ENCODE measurements at places on chromosomes 12 and 14. TPM values are rescaled to one million over a fixed set of nuclear protein-coding genes. Genes with fewer than 3 reads are reported as not detected.

Gene SDR9C7
- not detected for total RNA-seq

GRCh38 chr12:92471551-92471950 is 231.2 kb upstream of the PLEKHG7 start:
- DNase-seq: no peak

- DNase-seq: no peak
These were observed 18.9 kb downstream of the VSX2 start for GRCh38 chr14:74257941-74258763.

GRCh38 chr12:68628698-68629097 is 18.0 kb downstream of the RAP1B start:
- DNase-seq: no peak

- DNase-seq: no peak
These were observed 956.7 kb upstream of the SEL1L start for GRCh38 chr14:82490397-82490796.

Gene TAS2R9
- not detected for total RNA-seq

- DNase-seq: no peak
These were observed 56.2 kb downstream of the PPHLN1 start for GRCh38 chr12:42382013-42382696.

GRCh38 chr14:63840981-63841380 is 11.8 kb upstream of the SYNE2 start:
- DNase-seq: no peak

- DNase-seq: no peak
These were observed 2.1 kb downstream of the BICD1 start for GRCh38 chr12:32108787-32109186.

GRCh38 chr14:97027256-97027999 is 230.2 kb downstream of the VRK1 start:
- no peak for DNase-seq

DNA sequence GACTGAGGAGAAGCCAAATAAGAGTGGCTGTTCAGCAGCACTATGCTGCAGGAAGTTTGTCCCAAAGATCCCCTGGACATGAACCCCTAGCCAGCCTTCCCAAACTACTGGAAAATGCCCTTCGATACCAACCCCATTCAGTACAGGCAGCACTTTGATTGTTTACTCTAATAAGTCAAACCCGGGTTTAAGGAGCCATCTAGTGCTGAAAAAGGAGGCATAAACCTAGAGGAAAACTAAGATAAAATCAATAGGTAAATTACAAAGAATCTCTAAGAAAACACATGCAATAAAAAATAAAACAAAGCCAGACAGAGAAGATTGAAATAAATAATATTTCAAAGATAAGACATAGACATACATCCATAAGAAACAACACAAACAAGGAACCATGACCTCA is 771.6 kb downstream of the RPS29 start:
- DNase-seq: no peak

GRCh38 chr14:74882103-74882920 is 596 bp downstream of the DLST start:
- no peak for DNase-seq

Gene EPS8
- total RNA-seq: 114 TPM

Gene GCH1
- 0.56 TPM for total RNA-seq

GRCh38 chr12:101945369-101946232 is 68.2 kb downstream of the DRAM1 start:
- DNase-seq: no peak

Gene SIX6
- not detected for total RNA-seq

DNA sequence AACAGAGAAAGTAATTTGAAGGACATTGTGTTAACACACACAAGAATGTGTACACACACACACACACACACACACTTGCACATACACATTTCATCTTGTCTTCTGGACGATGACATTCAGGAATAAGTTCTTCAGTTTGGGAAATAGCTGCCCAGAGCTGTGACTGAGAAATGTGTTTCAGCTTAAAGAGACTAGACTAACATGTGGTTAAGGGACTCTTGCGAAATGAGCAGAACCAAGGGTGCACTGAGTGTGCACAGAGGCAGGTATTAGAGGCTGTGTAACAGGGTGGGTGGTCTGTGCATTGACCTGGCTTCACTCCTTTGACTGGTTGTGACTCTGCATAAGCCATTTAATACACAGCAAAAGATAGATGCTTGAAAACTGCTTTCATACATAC is 29.4 kb upstream of the KCNA5 start:
- DNase-seq: no peak

DNA sequence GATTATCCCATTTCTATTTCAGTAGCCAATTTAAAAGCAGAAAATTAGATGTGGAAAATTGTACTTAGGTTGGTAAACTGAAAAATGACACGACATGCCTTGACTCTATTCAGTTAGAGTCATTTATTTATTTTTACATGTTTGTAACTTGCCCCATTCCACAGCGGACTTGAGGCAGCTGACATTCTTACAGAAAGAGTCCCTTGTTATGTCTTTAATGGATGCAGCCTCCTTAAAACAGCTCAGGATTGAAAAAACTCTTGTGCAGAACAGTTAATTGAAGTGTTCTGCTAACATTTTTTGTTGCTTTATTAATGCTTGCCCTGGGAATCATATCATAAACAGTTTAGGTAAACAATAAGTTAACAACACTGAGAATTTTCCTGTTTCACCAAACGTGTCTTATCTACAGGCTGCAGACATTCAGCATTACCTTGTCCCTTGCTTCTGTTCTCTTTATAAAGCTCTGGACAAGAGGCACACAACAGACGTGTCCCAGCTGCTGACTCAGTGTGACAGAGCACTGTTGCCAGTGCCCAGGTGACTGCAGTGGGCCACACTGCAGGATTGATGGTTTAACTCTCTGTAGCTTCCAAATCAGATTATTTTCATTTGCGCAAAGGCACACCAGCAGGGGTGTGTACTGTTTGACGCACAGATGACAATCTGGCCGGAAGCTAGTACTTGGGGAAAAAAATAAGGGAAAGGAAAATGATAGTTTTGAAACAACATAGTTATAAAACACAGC is 101.6 kb downstream of the PELI2 start:
- DNase-seq: no peak

GRCh38 chr12:49198431-49199155 is 9.7 kb upstream of the TUBA1A start:
- DNase-seq: peak; percentile 18

Gene CNTN1
- 1.8 TPM for total RNA-seq

Gene IL23A
- total RNA-seq: not detected

GRCh38 chr14:100539766-100540140 is 47.5 kb downstream of the BEGAIN start:
- peak; percentile 69 for DNase-seq

- DNase-seq: no peak
These were observed 7.0 kb downstream of the HNRNPA1 start for GRCh38 chr12:54287261-54288157.

- DNase-seq: no peak
These were observed 154.3 kb downstream of the STXBP6 start for GRCh38 chr14:24895622-24896021.

Gene GPR65
- total RNA-seq: not detected

DNA sequence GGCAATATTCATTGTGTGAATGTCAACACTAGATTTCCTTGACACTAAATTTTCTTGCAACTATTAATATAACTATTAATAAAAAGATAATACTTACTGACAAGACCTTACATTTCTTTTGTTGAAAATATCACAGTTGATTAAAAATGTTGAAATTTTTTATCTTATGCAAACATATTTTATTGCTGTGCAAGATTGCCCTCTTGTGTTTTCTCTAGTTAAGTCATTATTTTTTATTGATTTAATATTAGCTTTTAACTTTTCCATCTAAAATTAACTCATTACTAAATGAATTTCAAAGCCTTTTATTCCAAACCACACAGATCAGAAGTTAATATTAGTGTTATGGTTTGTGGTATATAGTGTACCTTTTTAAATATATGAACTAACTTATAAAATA is 11.7 kb upstream of the NAA30 start:
- no peak for DNase-seq

GRCh38 chr12:91852634-91853033 is 293.0 kb downstream of the BTG1 start:
- DNase-seq: no peak

Gene CCDC177
- total RNA-seq: not detected

- no peak for DNase-seq
These were observed 368.7 kb upstream of the PRICKLE1 start for GRCh38 chr12:42958291-42958674.

DNA sequence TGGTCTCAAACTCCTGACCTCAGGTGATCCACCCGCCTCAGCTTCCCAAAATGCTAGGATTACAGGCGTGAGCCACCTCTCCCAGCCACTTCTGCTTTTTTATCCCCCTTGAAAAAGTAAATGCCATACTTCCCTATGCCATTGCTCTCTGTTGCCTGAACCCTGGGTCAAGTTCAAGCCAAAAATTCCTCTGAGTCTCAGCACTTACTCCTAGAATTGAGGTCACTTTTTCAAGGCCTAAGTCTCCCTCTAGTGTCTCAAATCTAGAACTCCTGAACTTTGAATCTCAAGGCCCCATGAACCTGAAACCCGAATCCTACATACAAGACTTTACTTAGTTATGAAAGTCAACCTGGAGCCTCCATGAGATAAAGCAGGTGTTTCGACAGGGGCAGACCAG is 1.4 kb upstream of the APOBEC1 start:
- no peak for DNase-seq

DNA sequence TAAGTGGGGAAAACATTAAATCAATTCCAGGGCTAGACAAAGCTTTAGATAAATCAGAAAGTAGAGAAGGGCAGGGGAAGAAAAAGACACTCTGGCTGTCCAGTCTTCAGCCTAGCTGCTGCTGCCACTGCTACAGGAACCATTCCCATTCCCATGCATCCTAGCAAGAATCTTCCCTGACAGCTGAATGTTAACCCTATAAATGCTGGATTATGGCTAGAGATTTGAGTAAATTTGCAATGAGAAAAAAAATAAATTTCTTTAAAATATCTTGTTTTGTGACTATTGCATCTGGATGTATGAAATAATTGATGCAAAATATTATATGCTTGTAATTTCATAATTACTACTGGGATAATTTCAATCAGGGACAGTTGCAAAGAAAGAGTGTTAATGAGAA is 15.0 kb upstream of the CDKN3 start:
- no peak for DNase-seq

- DNase-seq: no peak
These were observed 152.2 kb upstream of the RGS6 start for GRCh38 chr14:71780075-71780474.

Gene DTX1
- total RNA-seq: not detected

- no peak for DNase-seq
These were observed 7.7 kb upstream of the KRT82 start for GRCh38 chr12:52413782-52414345.

- no peak for DNase-seq
These were observed 455.3 kb upstream of the ATP2B1 start for GRCh38 chr12:90163975-90164374.

DNA sequence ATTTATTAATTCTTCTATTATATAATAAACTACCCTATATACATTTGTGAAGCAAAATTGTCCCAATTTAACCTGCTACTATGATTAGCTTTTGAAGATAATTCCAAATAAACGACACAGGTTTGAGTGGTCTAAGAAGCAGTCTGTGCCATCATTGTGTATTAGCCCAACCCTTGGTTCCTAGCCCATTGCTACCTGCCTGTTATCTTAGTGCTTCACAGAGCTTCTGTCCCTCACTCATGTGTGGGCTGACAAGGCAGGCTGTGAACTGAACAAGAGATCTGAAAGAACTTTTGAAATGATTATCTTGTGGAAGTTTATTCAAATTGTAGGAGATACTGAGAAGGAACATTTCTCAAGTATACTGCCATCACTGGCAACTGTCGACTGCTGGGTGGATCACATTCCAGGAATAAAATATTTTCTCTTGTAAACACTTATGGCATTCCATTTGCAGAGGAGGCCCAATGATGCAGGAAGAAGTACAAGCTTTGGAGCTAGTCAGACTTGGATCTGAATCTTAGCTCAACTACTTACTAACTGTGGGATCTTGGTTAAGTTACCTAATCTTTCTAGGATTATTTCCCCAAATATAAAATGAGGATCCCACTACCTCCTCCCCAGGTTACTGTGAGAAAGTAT is 7.8 kb upstream of the MTERF2 start:
- no peak for DNase-seq

Gene TROAP
- total RNA-seq: 4.0 TPM

DNA sequence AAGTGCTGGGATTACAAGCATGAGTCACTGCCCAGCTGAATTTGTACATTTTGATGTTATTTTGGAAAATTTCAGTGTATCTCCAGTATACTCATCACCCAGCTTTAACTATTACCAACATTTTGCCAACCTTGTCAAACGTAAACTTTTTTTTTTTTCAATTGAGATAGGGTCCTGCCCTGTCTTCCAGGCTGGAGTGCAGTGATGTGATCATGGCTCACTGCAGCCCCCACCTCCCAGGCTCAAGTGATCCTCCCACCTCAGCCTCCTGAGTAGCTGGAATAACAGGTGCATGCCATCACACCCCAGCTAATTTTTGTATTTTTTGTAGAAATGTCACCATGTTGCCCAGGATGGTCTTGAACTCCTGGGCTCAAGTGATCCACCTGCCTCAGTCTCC is 29.2 kb downstream of the MDM2 start:
- no peak for DNase-seq

Gene C12orf54
- not detected for total RNA-seq

Gene GUCY2C
- not detected for total RNA-seq

DNA sequence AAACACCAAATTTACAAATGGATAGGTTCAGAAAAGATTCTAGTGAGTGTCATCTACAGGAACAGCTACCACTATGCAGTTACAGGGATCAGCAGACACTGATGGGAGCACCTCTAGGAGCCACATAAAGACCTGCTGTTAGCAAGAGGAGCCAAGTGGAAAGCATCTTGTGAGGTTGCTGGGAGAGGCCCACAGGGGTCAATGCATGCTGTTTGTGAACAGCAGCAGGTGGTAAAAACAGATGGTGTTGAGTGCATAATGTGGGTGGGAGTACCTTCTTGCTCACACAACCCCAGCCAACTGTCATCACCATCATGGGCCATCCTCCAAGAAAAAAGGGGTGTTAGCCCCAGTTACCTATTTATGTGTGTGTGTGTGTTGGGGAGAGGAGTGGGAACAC is 215.2 kb upstream of the SSTR1 start:
- no peak for DNase-seq

- no peak for DNase-seq
These were observed 90.0 kb downstream of the NINJ2 start for GRCh38 chr12:573232-573631.

GRCh38 chr14:104843006-104843405 is 22.1 kb upstream of the CEP170B start:
- DNase-seq: no peak

DNA sequence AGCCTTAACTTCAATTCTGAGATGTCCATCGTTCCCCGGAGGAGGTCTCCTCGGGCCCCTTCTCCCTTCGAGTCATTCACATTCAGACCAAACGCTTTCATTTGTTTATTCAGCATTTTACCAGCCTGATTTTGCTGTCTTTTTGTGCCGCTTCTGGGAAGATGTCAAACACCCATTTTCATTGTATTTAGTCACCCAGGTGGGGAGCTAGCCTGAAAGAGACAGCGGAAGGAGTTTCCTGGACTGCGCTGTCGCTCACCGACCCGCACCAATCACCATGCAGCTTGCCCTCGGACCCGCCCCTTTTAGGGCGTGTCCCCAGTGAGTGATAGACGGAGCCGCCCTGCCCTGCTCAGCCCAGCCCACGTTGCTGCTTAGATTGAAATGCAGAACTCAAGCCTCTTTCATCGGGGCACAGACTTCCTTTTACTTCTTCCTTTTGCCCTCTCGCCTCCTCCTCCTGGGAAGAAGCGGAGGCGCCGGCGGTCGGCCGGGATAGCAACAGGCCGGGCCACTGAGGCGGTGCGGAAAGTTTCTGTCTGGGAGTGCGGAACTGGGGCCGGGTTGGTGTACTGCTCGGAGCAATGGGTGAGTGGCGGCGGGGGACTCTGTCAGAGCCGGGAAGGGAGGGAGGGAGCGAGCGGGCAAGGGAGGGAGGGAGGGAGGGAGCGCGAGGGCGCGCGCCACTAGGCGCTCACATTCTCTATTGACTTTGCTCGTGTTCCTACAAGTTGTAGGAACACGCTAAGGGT is at the start of gene PAX9:
Gene PAX9 (plus strand): TSS at position 355 of the 752 bp plus-strand sequence. CDS start 230 bp downstream, at position 585.
- no peak for DNase-seq
